ENCODE measurements at places on chromosomes 6 and 20. TPM values are rescaled to one million over a fixed set of nuclear protein-coding genes. Genes with fewer than 3 reads are reported as not detected.

DNA sequence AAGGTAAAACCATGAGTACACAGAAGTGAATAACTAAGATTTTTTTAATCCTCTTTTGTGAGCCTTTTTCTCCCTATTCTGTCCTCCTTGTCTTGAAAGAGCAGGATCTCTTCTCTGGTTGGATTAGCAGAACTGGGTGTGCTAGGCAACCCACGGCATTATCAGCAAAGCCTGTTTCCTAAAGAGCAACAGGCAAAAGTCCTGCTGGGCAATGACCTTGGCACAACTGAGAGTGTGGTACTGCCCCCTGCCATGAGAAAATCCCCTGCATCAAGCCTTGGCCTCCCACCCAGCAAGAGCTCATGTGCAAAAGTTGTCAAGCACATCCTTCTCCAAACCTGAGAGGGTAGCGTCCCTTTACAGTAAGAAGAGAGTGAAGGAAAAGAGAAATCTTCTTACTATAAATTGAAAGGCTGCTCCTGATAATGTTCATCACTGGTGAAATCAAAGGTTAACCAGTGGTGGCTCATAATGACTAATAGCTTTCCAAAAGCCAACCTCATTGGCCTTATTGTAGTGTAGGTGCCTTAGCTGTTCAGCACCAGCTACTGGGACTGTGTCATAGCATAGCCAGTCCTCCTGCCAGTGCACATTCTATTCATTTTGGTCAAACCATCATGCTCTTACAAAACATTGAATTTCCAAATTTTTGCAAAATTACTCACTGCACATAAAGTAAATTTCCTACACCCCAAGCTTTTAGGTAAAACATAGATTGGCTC lies 17.1 kb downstream of the KIF6 start:
- DNase-seq, result no peak

- DNase-seq, result no peak
Observed at GRCh38 chr6:166474721-166475565, 92.2 kb upstream of the MPC1 start.

- DNase-seq, result no peak
Observed at GRCh38 chr6:119348096-119348747, 1.3 kb downstream of the MAN1A1 start.

GRCh38 chr20:6979621-6980020 lies 212.1 kb downstream of the BMP2 start:
- no peak for DNase-seq

DNA sequence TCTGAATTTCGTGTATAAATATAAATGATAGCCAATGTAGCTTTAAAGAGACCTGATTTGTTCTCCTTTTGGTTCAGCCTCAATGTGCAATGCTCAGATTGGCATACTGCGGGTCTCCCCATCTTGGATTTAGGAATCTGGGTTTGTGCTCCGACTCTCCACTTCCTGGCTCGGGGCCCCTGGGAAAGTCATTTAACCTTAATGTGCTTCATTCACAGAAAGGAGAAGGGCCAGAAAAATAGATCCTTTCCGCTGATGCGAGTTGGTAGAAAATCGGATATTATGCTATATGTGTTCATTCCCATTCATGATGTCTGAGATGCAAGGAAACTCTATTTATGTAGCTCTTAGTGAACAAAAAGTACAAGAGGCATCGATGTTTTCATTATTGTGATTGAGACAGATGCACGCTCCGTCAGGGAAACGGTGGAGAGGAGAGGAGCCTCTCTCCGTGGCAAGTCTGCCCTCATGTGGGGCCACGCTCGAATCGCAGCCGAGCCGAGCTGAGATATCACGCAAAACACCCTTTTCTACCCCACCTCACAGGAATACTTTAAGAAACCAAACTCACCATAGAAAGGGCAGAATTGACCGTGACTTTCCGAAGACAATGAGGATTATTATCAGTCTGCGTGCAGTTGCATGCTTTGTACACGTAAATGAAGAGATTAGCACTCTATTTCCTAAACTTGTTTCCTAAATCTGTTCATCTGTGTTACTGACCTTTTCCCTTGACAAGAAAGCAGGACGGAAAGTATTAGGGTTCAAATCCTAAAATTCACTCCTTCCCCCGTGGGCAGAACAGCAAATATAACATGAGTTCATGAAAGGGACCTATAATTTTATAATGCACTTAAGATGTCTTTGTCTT lies 136.6 kb downstream of the COL9A1 start:
- DNase-seq, result peak; percentile 39

DNA sequence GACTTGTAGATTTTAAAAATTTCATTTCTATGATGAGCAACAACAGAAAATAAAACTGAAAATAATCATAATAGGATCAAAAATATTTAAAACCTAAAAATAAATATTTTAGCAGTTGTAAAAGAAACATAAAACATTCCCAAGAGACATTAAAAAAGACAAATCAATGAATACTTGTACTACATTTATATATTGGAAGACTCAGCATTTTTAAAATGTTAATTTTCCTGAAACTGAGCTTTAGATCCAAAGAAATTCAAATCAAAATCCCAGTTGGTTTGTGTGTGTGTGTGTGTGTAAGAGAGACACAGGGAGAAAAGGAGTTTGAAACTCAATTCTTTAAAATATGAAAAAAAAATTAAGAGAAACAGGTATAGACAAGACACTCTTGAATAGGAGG lies 38.7 kb upstream of the DSE start:
- DNase-seq, result no peak

- no peak for DNase-seq
Observed at GRCh38 chr6:79066828-79067227, 11.2 kb downstream of the PHIP start.

DNA sequence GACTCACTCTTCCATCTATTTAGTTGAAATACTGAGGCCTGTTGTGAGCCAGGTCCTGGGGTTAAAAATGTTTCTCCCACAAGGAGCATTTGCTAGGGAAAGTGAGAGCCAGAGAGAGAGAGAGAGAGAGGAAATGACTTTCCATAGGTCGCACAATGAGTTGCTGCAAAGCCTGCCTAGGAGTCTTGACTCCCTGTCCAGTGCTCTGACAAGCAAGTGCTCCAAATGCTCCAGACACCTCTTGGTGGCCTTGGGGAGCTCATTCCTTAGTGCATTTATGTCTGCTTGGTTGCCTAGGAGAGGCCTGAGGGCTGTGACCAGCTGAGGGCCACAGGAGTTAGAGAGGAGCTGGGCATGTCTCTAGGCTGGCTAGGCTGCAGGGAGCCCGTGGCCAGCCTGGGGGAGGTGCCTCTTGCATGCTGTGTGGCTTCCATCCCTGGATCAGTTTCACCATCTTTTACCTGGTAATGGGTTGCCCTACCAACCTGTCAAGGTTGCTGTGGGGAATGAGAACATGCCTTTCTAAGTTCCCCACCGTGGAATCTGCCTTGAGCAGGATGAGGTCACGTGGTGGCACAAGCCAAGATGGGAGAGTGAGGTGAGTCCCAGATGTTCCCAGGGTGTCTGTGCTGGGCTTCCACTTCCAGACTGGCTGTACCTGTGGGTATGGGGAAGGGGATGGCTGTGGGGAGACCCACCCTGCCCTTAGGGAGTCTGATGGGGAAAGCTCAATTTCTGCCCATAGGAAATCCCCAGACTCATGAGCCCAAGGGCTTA lies 105.0 kb downstream of the VEGFA start:
- no peak for DNase-seq

- DNase-seq, result no peak
Observed at GRCh38 chr6:32772656-32773055, 9.3 kb upstream of the HLA-DQB2 start.

- DNase-seq, result peak; percentile 74
Observed at GRCh38 chr6:11428895-11429294, 108.7 kb upstream of the TMEM170B start.

- DNase-seq, result peak; percentile 76
Observed at GRCh38 chr6:154292855-154293519, 63.6 kb downstream of the IPCEF1 start.

DNA sequence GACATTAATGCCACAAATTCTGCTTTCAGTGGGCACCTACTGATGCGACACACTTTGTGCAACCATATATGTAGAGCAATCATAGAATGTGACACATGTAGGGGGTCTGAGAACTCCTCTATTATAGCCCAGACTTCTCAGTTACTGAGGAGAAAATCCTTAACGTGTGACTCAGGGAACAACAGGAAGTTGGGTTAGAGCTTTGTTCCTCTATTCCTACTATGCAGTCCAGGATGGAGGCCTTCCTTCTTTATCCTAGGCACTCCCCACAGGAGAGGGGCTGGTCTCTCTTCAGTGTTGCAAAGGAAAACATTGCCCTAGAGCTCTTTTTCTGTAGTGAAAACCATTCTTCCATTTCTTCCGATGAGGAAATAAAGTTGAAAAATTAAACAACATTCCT lies 39.6 kb upstream of the RCAN2 start:
- no peak for DNase-seq

DNA sequence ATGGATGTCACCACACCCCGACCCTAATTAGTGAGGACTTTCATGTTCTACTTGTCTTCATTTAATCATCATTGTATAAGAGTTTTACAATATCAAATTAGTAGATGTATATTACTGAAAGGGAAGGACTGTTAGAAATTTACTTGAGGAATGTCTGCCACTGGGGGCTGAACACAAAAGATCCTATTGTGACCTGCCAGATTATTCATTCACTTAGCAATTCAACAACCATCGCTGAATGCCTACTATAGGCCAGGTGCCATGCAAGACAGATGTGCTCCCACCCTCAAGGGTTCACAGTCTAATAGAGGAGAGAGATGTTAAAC lies 8.0 kb upstream of the RBCK1 start:
- DNase-seq, result no peak

GRCh38 chr6:33160728-33161344 lies 31.4 kb downstream of the COL11A2 start:
- DNase-seq, result peak; percentile 73

- DNase-seq, result no peak
Observed at GRCh38 chr6:6386010-6386409, 65.5 kb upstream of the F13A1 start.

- no peak for DNase-seq
Observed at GRCh38 chr6:122715725-122716124, 63.8 kb upstream of the FABP7 start.

- no peak for DNase-seq
Observed at GRCh38 chr6:34018026-34018425, 127.9 kb downstream of the GRM4 start.

- DNase-seq, result no peak
Observed at GRCh38 chr20:46695892-46696291, 6.6 kb upstream of the TP53RK start.

DNA sequence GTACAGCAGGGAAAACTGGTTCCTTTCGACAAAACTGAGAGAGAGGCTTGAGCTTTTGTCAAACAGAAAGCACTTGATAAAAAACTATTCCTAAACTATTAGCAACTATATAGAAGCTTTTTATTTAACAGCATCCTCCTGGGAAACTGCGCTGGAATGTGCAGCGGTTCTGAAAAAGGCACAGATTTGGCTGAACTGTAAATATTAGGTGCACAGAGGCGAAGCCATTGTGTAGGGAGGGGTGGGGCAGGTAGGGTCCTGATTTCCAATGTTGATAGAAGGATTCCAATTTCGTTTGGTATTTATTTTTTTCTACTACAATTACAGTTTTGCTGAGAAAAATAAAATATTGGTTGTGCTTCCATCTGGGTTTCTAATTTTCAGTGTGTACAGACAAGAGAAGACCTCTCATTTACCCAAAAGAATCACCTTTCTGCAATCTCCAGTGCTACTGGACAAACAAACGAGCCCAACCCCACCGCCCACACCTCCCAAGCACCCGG lies 698 bp upstream of the SH3BGRL2 start:
- no peak for DNase-seq

GRCh38 chr6:35381132-35381531 lies 38.8 kb downstream of the PPARD start:
- no peak for DNase-seq

DNA sequence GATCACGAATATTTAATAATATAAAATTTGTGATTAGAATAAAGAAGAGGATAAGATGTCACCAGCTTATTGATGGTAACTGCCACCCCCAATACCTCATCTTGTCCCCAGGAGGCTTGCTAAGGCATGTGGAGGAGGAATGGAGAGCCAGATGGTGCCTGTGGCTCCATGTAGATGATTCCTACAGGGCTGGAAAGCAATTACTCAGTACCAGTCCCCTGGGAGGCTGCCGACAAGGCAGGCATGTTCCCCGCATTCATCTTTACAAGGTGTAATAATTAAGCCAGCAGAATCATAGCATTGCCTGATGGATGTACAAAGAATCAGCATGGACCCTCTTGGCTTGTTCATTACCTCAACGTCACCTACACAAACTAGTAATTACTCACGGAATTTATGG lies 155.3 kb downstream of the PLCB1 start:
- DNase-seq, result no peak

GRCh38 chr20:14599613-14600012 lies 262.2 kb upstream of the FLRT3 start:
- no peak for DNase-seq

DNA sequence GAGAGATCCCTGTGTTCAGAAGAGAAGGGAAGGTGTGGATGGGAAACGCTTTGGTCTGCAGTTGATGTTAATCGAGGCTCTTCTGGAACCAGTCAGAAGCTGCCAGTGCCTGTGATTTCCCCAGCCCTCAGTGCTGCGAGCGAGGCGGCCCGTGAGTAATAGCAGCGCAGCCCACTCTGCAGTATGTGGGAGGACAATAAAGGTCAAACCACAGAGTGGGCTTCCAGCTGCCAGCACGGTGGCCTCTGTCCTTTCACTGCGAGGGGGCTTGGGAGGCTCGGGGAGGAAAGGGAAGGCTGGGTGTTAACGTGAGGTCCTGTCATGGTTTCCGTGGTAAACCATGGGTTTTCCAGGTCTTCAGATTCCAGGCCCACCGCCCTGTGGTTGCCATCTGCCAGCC lies 32.3 kb upstream of the TAGAP start:
- no peak for DNase-seq

The HLA-DOA gene
- total RNA-seq, result not detected

The AIF1 gene
- total RNA-seq, result not detected

The SLC22A16 gene
- not detected for total RNA-seq

The PABPC1L gene
- 10.3 TPM for total RNA-seq

The OR2H1 gene
- not detected for total RNA-seq

The GSTA2 gene
- not detected for total RNA-seq

The C20orf96 gene
- total RNA-seq, result 3.3 TPM

The OPRM1 gene
- total RNA-seq, result not detected

The ITPR3 gene
- total RNA-seq, result 59.3 TPM

The NCOA6 gene
- 2.2 TPM for total RNA-seq

The SLC26A8 gene
- total RNA-seq, result not detected

The PTCHD4 gene
- total RNA-seq, result 16.2 TPM

The FERMT1 gene
- 7.7 TPM for total RNA-seq

Data from Caki2 (cell line).